ENCODE measurements at places on chromosomes 1 and 21.

DNA sequence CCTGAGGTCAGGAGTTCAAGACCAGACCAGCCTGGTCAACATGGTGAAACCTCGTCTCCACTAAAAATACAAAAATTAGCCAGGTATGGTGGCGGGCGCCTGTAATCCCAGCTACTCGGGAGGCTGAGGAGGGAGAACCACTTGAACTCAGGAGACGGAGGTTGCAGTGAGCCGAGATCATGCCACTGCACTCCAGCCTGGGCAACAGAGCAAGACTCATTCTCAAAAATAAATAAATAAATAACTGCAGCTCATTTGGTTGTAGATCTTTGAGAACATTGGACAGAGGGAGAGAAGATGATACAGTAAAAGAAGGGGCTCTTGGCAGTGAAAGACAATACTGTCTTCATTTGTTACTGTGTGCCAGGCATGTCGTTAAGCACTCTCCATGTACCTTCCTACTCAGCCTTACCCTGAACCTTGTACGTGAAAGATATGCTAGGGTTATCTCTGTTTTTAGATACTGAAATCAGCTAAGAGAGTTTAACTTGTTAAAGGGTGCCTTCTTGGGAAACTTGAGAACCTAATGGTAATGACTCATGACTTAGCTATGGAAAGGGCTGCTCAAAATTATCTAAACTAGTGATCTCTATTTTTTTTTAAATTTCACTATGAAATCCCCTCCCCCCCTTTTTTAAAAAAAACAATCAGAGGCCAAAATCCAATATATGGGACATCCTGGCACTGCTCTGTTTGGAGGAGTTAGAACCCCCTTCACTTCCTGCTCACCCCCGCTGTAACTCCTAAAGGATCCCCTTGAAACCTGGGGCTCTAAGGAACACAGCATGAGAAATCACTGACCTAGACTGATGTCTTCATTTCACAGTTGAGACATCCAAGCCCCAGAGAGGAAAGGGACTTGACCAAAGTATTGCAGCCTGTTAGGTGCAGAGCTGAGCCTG lies 6.8 kb upstream of the KPNA6 start:
- no peak for DNase-seq

DNA sequence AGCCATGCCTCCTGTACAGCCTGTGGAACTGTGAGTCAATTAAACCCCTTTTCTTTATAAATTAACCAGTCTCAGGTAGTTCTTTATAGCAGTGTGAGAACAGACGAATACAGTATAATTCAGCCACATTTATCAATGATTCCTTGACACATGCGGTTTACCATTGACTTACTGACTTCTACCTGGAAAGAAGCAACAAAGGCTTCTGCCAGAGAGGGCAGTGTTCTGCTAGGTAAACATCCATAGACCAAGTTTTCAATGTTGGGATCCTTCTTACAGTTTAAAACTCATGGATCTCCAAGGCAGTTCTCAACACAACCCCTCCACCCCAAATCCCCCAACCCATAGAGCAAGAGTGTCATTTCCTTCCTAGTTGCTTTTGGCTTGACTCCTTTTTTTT lies 150.6 kb downstream of the ZNF648 start:
- no peak for DNase-seq

- no peak for DNase-seq
Measured at GRCh38 chr1:109882288-109883245, 28.1 kb upstream of the CSF1 start.

DNA sequence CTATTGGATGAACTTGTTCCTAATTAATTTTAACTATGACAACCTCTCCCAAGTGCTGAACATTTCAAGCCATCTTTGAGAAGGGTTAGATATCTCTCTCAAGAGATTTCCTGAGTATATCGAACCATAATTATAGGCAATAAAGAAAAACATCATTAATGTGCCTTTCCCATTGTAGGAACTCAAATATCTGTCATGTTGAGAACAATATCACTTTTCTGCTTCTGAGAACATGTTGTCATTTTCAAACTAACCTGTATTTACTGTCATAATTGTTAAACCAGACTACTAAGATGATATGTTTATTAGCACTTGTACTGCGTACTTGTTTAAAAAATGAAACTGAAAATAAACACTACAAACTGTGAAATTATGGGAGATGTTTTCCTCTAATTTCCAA lies 4.3 kb downstream of the EPS15 start:
- no peak for DNase-seq

DNA sequence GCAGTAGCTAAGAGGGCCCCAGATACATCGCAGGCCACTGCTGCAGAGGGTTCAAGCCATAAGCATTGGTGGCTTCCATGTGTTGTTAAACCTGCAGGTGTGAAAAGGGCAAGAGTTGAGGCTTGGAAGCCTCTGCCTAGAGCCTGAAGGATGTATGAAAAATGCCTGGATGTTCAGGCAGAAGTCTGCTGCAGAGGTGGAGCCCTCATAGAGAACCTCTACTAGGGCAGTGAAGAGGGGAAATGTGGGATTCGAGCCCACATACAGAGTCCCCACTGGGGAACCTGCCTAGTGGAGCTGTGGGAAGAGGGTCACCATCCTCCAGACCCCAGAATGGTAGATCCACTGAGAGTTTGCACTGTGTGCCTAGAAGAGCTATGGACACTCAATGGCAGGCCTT lies 30.6 kb upstream of the ADGRL4 start:
- no peak for DNase-seq

All from activated CD4-positive, alpha-beta T cell treated with anti-CD3 and anti-CD28 coated beads, Interleukin-2, amount 50 U/mL, for 24 hours (primary cell).